ENCODE measurements at places on chromosomes 4 and X.

- DNase-seq, result no peak
Measured at GRCh38 chrX:36950495-36951253, 57.5 kb upstream of the FAM47C start.

DNA sequence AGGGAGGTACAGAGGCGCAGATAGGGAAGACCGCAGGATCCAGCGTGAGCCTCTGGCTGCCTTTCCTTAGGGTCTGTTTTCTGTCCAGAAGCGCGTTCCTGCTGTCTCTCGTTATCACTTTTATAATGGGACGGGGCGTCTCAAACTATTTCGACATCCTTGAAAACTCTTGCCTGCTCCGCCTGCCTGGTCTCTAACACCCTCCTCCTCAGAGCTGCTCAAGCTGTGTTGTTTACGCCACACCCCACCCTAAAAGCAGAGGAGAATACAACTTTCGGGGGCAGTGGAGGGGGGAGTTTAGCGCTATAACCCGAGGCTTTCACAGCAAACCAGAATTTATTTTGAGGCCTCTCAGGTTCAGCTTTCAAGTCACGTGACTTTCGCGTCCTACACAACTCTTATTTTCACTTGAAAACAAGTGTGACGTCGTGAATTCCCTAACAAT lies 646 bp upstream of the FAM3A start:
- no peak for DNase-seq

DNA sequence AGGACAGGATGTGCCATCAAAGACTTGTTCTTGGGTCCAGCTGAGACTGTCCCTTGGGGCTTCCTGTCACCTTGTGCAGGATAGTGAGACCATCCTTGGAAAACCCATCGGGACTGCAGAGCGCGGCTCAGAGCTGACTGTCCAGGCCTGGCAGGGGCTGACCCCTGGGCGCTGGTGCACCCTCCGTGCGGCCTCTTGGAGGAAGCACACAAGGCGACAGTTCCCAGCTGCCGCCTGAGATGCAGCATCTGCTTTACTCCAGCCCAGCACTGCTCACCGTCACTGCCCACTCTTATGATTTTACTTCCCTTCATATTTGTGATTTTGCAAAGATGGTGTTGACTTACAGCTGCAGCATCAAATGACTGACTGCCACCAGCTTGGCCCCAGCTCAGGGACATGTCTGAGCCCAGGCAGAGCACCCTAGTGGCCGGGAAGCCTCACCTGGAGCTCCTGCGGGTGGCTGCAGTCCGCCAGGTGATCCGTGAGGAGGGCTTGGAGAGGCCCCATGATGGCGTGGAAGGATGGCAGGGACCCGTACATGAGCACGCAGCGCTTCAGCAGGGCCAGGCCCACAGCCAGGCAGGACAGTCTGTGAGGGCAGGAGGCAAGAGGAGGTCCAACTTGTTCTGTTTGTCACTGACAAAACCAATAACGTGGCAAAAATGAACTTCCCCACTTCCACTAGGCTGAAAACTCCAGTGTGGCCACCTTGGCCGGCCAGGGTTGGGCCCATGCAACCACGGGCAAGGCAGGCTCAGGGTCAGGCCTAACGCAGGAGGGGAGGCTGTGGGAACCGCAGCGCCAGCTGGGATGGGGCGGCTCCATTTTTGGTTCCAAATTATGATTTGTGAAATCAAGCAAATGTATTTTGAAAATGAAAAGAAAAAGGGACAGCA lies 21.8 kb downstream of the NOP14 start:
- peak; percentile 39 for DNase-seq

GRCh38 chr4:174592985-174593335 lies 70.7 kb upstream of the HPGD start:
- no peak for DNase-seq

DNA sequence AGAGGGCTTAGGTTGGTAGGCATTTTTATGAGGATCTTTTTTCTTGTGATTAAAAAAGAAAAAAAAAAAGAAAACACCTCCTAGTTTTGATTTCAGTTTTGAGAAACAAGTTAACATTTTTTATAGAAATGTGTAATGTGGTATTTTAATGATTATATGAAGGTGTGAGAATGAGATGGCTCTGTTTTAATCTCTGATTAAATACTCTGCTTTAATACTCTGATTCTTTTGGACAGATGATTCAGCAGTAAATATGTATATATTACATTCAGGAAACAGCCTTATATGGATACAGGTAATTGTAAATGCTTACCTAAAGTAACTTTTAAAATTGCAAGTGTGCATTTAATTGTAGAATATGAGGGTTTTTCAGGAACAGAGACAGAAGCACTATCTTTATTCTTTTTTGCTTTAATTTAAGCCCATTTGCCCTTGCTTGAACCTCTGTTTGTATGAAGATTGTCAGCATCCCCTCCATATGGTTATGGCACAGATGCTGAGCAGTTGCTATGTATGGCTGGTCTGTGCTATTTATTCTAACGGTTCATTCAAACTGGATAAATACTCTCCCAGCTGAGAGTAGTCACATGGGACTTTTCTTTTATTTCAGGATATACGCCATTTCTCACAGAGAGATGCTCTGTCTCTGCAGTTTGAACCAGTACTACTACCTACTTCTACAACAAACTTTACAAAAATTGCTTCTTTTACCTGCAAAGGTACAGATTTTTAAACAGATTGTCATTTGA lies 101.0 kb upstream of the TLR2 start:
- DNase-seq, result no peak

DNA sequence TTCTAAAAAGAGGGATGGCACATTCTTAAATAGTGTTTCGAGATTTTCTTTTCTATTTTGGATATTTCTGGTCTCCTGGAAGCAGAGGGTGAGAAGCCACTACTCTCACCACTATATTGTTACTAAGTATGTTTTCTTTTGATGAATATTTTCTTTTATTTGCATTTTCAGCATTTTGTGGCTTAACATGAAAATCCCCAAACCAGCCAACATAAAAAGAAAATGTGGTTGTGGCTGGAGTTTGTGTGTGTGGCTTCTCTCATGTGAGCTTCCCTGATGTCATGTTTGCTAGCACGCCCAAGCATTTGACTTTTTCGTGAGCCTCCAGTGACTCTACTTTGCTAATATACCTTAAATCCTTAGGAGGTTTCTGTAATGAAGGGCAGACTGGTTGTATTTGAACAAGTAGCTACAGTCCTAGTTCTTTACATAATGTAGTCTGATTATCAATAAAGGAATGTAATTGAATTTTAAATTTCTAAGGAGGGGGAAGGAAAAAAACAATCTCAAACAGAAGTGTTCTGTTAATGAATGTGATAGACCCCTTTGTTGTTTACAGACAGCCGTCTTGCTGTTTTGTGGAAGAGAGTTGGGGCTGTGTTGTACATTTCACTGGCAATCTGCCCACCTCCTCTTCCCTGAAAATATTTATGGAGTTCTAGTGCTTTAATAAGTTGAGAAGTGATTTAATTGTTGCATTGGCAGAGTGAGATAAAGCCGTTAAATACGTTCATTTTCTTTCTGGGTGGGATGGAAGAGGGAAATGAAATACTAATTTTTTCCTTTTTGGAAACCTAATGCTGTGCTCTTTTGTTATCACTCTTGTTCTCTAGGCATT lies 114.6 kb downstream of the ARHGAP10 start:
- peak; percentile 49 for DNase-seq

All from activated CD8-positive, alpha-beta memory T cell treated with anti-CD3 and anti-CD28 coated beads, Interleukin-2, amount 10 ng/mL, durations not matched to agents 7 days and 5 days (primary cell).